CD4-positive, alpha-beta memory T cell (primary cell): ENCODE measurements at places on chromosomes 16 and 17. TPM values are rescaled to one million over a fixed set of nuclear protein-coding genes. Genes with fewer than 3 reads are reported as not detected.
A peak's percentile ranks its signal among the peaks of the same experiment; 100 is the strongest.

GRCh38 chr17:58267347-58268324, 13.1 kb downstream of the MPO start:
- no peak for DNase-seq

DNA sequence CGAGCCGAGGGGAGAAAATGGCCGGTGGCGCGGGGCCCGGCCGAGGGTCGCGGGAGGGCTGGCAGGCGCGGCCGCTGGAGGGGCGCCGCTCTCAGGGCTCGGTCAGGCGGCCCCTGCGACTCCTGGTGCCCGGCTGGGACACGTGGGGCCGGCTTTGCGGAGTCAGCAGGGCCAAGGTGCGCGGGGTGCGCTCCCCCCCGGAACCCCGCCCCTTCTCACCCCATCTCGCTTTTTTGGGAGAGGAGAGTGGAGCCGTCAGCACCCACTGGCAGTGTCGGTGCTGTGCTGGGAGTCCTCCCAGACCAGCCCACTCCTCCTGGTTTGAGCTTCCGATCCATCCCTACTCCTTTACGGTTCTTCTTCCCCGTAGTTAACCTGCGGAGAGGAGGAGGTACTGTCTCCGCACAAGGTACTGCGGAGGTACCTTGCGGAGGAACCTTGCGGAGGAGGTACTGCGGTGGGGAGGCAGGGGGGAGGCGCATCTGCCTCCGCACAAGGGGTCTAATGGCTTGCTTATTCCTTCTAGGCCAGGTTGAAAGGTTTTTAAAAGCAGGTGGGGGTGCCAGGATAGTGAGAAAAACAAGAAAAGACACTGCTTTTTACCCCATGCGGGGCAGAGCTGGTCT, 19.1 kb upstream of the CBX8 start:
- DNase-seq = no peak

Gene GGA3
- total RNA-seq = 122 TPM

DNA sequence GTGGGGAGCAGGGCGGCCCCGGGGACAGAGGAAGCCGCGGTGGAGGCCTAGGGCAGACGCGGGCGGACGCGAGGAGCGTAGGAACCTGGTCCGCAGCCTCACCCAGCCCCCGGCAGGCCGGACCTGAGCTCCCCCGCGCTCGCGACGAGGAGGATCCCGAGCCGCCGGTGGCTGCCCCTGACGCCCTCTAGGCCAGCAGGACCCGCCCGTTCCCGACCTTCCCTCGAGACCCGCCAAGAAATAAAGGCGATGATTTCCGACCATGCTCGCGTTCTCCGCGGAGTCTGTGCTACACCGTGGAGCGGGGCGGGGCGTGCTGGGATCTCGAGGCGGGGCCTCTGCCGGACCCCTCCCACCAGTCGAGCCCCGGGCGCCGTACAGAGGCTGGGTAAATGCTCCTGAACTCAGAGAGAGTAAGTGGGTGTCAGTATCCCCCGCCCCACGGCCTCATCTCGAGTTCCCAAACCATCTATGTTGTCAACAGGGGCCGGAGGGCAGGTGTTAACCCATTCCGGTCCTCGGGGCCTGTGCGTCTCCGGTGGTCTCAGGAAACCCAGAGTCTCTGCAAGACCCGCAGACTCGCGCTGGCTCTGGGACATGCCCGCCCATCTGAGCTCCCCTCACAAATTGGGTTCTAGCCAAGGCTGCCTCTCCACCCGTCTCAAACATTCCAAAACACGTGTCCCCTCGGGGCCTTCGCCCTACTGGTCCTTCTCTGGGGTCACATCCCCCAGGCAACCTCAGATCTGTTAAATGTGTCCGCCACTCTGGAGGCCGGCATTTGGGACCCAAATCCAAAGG, 13.7 kb downstream of the SYCE1L start:
- peak; percentile 71 for DNase-seq

Gene CCDC200
- total RNA-seq = 2.1 TPM

Gene KCTD2
- 31.7 TPM for total RNA-seq

DNA sequence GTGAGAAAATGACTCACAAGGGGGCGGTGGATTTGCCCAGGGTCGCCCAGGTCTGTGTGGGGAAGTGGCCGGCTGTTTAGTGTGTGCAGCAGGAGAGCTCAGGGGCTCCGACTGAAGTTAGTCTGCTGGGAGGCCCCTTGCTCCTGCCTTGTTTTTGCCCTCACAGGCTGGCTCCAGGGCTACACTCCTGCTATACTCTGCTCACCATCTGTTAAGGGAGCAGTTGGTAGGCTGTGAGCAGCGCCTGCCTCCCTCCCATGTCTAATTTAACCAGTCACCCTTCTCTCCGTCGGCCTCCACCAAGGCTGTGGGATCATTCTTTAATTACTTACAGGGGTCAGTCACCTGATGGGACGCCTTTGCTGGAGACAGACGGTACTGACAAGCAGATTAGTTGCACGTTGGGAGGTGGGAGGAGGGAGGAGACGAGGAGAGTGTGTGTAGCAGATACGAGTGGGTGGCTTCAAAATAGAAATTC, 35.5 kb downstream of the KSR1 start:
- DNase-seq = no peak

Gene HASPIN
- total RNA-seq = 0.41 TPM

- no peak for DNase-seq
These were observed 59.8 kb upstream of the RBFOX3 start for GRCh38 chr17:79670537-79671084.

DNA sequence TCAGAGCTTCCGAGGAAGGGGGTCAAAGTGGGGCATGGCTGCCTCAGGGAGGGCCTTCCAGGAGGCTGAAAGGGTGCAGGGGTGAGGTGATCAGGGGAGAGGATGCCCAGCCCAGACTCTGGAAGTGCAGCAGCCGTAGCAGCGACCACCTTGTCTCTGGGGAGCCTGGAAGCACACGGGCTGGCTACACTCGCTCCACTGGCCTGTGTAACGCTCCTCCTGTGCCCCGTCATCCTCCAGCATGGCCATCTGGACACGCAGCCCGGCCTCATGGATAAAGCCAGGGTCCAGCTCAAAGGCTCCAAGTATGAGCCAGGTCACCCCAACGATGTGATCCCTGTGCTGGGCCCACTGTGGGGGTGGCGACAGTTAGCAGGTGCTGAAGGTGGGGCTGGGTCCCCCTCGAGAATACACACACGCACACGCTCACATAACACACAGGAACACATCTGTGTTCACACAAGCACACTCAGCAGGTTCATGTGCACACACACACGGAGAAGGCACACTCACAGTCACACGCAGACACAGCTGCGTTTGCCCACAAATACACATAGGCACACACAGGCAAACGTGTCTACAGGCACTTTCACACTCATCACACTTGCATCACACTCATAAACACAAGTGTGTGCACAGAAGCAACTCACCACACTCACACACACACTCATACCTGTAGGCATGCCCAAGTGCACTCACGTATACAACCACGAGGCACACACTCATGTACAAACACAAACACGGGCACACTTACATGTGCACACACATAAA, 19.3 kb downstream of the POLR3K start:
- no peak for DNase-seq

GRCh38 chr17:2867441-2868424, 71.5 kb downstream of the RAP1GAP2 start:
- no peak for DNase-seq

- no peak for DNase-seq
These were observed 369.8 kb downstream of the CPPED1 start for GRCh38 chr16:12433691-12434390.

GRCh38 chr17:20226814-20227482, 217.8 kb downstream of the SPECC1 start:
- peak; percentile 69 for DNase-seq

DNA sequence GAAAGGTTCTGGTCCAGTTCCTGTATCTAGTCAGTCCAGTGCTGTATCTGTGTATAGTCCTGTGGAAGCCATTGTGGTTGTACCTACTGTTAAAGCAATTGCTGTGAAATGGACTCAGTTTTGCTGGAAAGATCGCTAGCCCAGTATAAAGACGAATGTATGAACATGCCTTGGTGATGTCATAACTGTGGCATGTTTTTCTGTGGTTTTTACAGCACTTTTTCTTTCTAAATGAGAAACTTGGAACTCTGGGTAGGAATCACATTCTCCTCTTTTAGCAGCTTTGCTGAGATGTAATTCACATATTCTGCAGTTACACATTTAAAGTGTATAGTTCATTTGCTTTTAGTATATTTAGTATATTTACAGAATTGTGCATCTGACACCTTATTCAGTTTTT, 58.1 kb downstream of the MAP2K4 start:
- no peak for DNase-seq

- no peak for DNase-seq
These were observed 12.3 kb downstream of the CACNG4 start for GRCh38 chr17:66976781-66977201.

Gene PERCC1
- 0.50 TPM for total RNA-seq

Gene SLC5A2
- total RNA-seq = 4.5 TPM

- no peak for DNase-seq
These were observed 451.5 kb upstream of the HSBP1 start for GRCh38 chr16:83356266-83356665.

DNA sequence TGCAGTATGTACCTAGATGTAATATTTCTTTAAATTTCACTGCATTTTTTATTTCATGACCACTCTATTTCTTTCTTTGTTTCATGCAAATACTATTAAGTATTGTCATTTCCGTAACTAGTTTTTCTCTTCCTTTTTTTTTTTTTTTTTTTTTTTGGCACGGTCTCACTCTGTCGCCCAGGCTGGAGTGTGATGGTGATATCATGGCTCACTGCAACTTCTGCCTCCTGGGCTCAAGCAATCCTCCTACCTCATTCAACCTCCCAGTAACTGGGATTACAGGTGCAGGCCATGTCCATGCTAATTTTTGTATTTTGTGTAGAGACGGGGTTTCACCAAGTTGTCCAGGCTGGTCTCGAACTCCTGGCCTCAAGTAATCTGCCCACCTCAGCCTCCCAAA, 70.7 kb downstream of the TMEM114 start:
- no peak for DNase-seq

GRCh38 chr16:74892574-74893461, 92.1 kb downstream of the WDR59 start:
- no peak for DNase-seq

Gene SOX8
- 3.4 TPM for total RNA-seq

Gene STX1B
- total RNA-seq = 2.4 TPM

Gene CMTM2
- total RNA-seq = 0.72 TPM

Gene SLC6A2
- not detected for total RNA-seq

DNA sequence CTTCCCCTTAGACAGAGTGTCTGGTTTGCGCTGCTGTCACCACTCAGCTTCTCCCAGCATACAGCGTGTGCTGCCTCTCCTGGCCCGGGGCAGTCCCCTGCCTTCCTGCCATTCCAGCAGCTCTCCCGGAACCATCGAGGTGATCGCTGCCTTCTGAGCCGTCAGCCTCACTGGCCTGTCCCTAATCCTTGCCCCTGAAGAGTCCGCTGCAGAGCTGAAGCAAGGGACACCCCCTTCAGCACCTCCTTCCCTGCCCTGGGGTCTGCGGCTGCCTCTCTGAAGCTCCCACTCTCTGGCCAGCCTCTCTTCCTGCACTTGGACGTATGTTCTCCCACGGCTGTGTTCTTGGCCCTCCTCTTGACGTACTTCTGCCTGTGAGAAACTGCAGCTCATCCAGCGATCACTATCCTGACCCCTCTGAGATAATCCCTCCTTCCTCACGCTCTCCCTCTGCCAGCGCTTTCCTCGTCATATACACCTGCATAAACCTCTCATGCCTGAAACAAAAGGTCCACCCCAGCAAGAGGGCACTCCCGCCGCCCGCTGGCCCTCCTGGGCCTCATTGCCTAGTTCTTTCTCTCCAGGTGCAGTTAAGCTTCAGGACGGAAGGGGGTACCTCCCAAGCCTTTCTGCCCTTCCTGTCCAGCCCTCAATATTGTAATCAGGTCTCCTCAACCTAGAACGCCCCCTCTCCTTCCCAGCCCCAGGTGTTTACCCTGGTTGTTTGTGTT, 220.6 kb upstream of the CHMP6 start:
- no peak for DNase-seq

- peak; percentile 70 for DNase-seq
These were observed 3.3 kb upstream of the TRARG1 start for GRCh38 chr17:1275962-1276736.

- no peak for DNase-seq
These were observed 8.3 kb upstream of the MYH4 start for GRCh38 chr17:10477701-10478100.

- DNase-seq = no peak
These were observed 224 bp upstream of the NHERF1 start for GRCh38 chr17:74748279-74748528.

Gene RCVRN
- not detected for total RNA-seq

GRCh38 chr17:45160447-45161287, 1.0 kb upstream of the HEXIM2 start:
- DNase-seq = no peak

GRCh38 chr16:85505794-85506634, 107.1 kb upstream of the GSE1 start:
- DNase-seq = no peak

Gene CES3
- total RNA-seq = 0.61 TPM

Gene NGFR
- not detected for total RNA-seq

Gene MT1A
- total RNA-seq = not detected

GRCh38 chr17:5583426-5584382, 605 bp downstream of the NLRP1 start:
- no peak for DNase-seq

DNA sequence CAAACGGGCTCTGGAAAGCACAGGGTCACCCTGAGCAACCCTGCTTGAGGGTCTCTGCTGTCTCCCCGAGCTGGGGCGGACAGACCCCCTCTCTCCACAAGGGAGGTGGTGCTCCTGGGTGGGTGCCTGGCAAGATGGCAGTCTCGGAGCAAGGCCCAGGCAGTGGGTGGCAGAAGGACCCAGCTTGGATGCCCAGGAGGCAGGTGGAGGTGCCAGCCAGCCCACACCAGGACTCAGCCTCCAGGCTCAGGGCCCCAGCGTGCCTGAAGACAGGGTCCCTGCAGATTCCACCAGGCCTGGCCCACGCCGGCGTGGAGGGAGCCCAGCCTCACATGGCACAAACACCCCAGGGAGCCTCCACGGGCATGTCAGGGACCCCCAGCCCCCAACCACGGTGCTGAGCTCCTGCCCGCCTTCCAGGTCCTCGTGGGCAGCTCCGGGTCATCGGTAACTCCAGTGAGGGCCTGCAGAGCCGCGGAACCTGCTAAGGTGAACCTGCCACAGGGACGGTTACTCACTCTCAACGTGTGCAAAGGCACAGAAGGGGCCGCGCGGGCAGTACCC, 20.8 kb downstream of the UNKL start:
- no peak for DNase-seq

Gene NPIPA8
- 0.36 TPM for total RNA-seq

Gene TNS4
- 1.8 TPM for total RNA-seq

GRCh38 chr16:24838554-24839266, 7.1 kb upstream of the SLC5A11 start:
- no peak for DNase-seq

GRCh38 chr17:60891149-60891548, 213.5 kb downstream of the BCAS3 start:
- DNase-seq = no peak

Gene HS3ST3B1
- total RNA-seq = 40.5 TPM

DNA sequence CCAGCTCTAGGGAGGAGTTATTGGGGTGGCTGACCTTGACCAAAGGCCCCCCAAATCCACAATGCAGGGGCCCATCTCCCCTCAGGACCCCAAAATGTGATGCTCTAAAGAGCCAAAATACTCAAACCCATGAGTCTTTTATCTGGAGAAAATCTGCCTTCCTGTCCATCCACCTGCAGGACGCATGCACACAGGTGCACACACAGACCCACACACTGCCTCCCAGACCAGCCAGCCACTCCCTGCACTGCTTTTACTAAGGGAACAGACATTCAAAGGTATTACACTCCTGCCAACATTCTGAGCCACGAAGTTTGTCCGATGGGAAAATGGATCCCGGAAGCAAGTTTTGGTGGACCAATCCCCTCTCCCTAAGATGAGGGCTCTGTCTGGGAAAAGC, 76.1 kb upstream of the CDH5 start:
- DNase-seq = no peak
